ENCODE measurements at places on chromosomes 5 and 9. TPM values are rescaled to one million over a fixed set of nuclear protein-coding genes. Genes with fewer than 3 reads are reported as not detected.

Gene FAXDC2
- 13.1 TPM for total RNA-seq

Gene TSSK1B
- total RNA-seq = not detected

Gene SPATA31C1
- 0.07 TPM for total RNA-seq

Gene FBXL7
- total RNA-seq = 0.09 TPM

Gene ZNF366
- not detected for total RNA-seq

Gene FAM53C
- total RNA-seq = 38.5 TPM

Gene ENTR1
- 104 TPM for total RNA-seq

Gene CCNI2
- not detected for total RNA-seq

Gene FREM1
- total RNA-seq = 0.13 TPM

Gene PITX1
- 88.2 TPM for total RNA-seq

Gene GFRA3
- not detected for total RNA-seq

Gene SNX24
- 6.4 TPM for total RNA-seq

Gene C6
- 0.51 TPM for total RNA-seq

Gene PANK3
- 42.9 TPM for total RNA-seq

Gene ADRB2
- total RNA-seq = 0.04 TPM

Gene ARID3C
- total RNA-seq = not detected

Gene PROB1
- total RNA-seq = 1.6 TPM

Gene LECT2
- not detected for total RNA-seq

Gene SCAI
- total RNA-seq = 9.4 TPM

All from K562 (cell line).